D341Med (cell line): ENCODE measurements at places on chromosomes 13 and 19.

DNA sequence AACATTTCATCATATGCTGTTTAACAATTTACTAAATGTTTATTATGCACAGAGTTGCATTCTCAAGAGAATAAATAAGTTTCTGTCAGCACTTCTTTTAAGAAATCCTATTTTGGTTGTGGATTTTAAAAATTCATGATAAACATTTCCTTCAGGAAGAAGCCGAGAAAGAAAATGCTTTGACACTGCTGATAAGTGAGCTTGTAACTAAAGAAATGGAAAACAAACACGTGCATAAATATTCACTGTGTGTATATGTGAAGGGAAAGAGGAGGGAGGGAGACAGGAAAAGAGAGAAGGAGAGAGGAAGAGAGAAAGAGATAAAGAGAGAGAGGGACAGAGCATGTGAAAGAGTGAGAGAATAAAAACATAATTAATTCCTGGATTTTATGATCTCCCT is 1165.0 kb downstream of the DIAPH3 start:
- DNase-seq = no peak

GRCh38 chr13:73167028-73167820 is 108.4 kb downstream of the KLF5 start:
- no peak for DNase-seq

DNA sequence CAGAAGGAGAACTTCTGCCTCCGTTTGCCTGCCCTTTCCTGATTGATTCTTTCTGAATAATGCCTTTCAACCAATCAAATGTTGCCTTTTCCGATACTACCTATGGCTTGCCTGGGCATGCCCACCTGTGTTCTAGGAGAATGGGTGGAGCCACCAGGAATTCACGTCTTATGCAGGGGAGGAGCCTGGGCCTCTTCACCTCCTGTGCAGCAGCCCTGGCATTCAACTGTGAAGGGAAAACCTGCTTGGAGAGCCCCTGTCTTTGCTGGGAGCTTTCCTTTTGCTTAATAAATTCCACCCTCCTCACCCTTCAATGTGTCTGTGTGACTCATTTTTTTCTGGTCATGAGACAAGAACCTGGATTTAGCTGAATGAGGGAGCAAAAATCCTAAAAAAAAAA is 730.7 kb downstream of the UQCRFS1 start:
- DNase-seq = no peak

- DNase-seq = no peak
Observed at GRCh38 chr19:11420429-11421370, 1.6 kb upstream of the RGL3 start.

- DNase-seq = no peak
Observed at GRCh38 chr13:42561752-42562467, 12.0 kb upstream of the TNFSF11 start.
